ENCODE measurements at places on chromosomes 7 and 10. TPM values are rescaled to one million over a fixed set of nuclear protein-coding genes. Genes with fewer than 3 reads are reported as not detected.

GRCh38 chr7:30041526-30042269 lies 13.5 kb downstream of the PLEKHA8 start:
- DNase-seq: no peak

GRCh38 chr10:123858077-123858681 lies 33.4 kb downstream of the CPXM2 start:
- no peak for DNase-seq

DNA sequence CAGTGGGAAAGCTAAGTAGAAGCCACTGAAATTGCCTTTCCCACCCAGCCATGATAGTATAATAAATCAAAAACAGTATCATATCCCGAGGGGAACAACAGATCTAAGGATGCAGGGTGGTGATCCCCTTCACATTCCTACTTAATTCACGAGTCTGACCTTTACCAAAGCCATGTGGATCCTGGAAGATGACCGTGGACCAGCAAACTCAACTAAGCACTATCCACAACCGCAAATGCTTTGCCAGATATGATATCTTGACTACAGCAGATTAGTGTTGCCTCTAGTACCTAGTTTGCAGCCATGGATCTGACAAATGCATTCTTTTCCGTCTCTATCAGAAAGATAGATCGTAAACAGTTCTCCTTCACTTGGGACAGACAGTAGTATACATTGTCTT lies 67.3 kb upstream of the IL6 start:
- no peak for DNase-seq

DNA sequence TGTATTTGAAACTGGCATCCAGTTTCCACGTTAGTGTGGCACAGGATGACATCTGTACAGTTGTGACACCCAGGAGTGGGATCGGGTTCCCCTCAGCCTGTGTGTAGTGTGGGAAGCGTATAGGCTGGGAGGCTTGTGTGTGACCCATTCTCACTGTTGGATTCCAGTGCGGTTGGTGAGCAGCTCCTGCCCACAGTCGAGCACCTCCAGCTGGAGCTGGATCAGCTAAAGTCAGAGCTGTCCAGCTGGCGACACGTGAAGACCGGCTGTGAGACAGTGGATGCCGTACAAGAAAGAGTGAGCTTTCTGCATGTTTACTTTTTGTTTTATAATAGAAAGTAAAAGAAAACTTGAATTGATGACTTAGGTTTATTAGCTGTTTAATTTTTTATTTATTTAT lies 18.7 kb upstream of the GET4 start:
- DNase-seq: no peak

- no peak for DNase-seq
Measured at GRCh38 chr10:131043039-131043691, 268.4 kb downstream of the TCERG1L start.

GPR22 gene
- 1.1 TPM for total RNA-seq

ATOH7 gene
- not detected for total RNA-seq

Measured in uterus (tissue), 4 donors.